T1000 (cell line): ENCODE measurements at places on chromosomes 3 and 15.

- DNase-seq = no peak
Observed at GRCh38 chr3:195201295-195201694, 69.7 kb downstream of the XXYLT1 start.

GRCh38 chr15:101004500-101004899 lies 85.3 kb downstream of the LRRK1 start:
- no peak for DNase-seq

- DNase-seq = no peak
Observed at GRCh38 chr3:59317386-59317785, 267.6 kb upstream of the CFAP20DC start.

DNA sequence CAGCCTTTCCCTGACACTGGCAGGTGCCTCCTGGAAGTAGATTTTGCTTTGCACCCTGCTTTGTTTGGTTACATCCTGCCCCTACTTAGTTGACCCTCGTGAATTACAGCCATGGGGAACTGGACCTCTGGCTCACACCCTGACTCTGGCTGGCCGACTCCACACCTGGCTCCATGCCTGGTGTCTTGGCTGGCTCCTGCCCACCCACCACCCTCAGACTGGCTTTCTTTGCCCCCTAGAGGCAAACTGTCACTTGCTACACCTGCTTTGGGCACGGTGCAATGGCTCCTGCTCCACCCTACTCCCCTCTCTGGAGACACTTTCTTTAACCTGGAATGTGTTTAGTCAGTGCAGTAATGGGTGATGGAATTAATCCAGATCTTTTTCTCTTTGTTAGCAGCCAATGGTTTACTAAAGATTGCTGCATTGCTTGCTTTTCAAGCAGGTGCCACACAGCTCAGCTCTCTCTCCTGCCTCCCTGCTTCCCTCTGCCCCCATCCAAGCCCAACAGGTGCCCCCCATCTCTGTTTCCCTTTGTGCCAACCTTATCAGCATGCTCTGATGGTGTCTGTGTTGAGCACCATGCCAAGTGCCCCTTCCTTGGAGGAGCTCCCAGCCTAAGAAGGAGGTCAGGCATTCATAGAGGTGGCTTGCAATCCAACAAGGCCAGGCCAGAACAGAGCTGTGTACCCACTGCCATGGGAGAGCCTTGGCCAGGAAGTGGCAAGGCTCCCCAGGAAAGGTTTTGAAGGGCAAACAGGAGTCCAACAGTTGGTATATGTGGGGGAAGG lies 38.4 kb downstream of the RASGRF1 start:
- DNase-seq = no peak

DNA sequence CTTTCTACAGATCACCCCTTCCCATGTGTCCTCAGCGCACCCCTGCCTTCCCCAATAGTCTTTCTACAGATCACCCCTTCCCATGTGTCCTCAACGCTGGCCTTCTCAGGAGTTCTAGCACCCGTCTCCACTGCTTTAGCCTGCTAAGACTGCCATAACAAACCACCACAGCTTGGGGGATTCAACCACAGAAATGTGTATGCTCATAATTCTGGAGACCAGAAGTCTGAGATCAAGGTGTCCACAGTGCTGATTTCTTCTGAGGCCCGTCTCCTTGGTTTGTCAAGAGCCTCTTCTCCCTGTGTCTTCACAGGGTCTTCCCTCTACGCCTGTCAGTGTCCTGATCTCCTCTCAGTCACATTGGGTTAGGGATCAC lies 68.1 kb upstream of the CGNL1 start:
- no peak for DNase-seq

- no peak for DNase-seq
Observed at GRCh38 chr3:127184870-127185216, 8.1 kb upstream of the PRR23E start.

DNA sequence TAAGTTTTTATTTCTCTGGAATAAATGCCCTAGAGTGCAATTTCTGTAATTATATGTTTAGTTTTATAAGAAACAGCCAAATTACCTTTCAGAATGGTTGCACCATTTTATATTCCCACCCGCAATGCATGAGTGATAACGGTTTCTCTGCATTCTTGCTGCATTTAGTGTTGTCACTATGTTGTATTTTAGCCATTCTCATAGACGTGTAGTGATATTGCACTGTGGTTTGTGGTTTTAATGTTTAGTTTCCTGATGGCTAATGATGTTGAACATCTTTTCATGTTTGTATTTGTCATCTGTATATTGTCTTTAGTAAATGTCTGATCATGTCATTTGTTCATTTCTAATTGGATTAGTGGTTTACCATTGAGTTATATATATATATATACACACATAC lies 73.0 kb upstream of the GOLIM4 start:
- no peak for DNase-seq

DNA sequence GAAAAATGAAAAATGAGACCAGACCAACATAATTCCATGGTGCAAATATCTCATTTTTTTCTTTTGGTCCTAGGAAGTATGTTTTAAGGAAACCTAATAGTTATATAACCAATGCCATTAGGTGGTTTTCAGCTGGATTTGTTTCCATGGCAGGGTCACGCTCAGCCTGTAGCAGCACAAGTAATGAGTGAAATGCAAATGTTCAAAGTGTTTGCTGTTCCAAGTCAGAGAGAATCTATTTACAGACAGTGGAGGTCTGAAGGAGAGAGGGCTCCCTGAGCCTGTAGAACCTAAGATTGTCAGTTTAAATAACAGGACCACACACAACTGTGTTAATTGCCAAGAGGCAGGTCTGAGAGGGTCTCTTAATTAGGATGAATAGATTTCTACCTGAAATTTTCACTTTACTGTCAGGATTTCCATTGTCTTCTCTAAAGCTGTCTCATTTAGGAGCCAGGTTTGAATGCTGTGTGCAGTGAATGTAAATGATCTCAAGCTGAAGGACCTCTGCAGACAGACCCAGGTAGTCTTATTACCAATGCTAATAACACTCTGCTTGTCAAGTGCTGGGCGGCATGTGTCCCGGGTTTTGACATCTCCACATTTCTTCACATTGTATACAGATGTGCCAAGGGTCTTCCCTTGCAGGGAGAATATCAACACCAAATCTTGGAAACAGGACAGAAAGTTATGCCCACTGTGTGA lies 317.3 kb upstream of the NECTIN3 start:
- no peak for DNase-seq

GRCh38 chr3:177337541-177338331 lies 140.5 kb upstream of the TBL1XR1 start:
- peak; percentile 15 for DNase-seq

GRCh38 chr3:67245545-67245944 lies 247.4 kb downstream of the KBTBD8 start:
- DNase-seq = no peak

- DNase-seq = no peak
Observed at GRCh38 chr3:23807424-23808015, 1.8 kb downstream of the UBE2E1 start.

DNA sequence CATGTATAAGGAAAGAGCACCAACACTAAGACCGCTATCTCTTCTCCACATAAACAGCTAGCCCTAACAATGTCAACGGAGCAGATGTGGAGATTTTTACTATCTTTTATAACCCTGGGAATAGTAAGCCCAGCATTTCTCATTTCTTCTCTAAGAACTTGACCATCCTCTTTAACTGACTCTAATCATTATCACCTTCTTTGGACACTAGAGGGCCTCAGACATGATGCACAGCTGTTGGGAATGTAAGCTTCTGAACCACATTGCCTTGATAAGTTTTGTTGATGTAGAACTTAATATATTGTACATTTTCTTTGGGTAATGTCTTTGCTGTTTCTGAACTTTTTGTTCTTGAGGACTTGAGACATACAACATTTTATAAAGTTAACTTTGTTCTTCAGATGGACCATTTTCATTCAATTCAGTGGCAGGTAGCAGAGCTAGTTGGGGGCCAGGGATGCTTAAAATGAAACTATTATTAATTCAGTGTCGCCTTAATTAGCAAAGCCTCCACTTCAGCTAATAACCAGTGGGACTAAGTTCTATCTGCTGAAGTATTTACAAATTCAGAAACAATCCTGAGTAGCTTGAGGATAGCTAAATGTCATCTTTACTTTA lies 9.6 kb upstream of the TAGLN3 start:
- no peak for DNase-seq

DNA sequence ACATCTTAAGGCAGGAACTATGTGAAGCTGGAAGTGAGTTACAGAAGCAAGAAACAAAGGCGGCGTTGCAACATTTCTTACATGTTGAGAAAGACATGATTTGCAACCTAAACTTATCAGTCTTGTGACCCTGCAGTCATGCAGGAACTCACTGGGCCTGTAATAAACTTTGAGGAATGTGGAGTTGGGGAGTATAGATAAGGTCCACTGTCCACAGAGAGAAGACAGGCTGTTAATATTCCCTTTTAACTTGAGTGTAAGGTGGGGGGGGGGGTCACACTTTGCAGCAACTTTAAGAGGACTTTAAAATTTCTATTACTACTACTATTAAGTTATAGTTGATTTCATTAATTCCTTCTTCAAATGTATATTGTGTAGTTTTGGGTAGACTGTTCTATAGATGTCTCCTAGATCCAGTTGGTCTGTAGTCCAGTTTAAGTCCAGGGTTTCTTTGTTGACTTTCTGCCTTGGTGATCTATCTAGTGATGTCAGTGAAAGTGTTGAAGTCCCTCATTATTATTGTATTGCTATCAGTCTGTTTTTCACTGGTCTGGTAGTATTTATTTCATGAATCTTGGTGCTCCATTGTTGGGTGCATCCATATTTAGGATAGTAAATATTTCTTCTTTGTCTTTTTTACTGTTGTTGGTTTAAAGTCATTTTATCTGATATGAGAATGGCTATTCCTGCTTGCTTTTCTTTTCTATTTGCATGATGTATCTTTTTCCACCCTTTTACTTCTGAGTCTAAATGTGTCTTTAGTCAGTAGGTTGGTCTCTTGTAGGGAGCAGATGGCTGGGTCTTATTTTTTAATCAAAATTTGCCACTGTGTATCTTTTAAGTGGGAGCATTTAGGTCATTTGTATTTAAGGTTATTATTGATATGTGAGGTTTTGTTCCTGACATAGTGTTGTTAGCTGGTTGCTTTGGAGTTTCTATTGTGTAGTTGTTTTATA lies 15.6 kb upstream of the FAM98B start:
- DNase-seq = no peak

DNA sequence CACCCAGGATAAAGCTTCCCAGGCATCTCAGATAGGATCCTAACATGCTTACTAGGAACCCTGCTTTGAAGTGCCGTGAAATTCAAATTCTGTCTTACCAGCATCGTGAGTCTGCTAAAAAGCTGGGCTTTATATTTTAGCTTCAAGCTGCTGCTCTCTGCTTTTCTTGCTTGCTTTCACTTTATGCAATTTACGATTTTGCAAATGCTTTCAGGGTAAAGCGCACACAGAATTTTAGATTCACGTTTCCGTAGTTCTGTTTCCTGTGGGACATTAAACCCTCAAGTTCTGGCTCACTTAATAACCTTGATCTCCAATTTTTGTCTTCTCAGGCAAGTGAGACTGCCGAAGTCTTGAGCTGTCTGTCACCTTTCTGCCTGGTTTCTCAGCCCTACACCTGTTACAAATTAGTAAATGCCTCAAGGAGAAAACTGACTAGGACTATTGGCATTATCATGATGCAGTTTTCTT lies 170.5 kb upstream of the TGFBR2 start:
- DNase-seq = no peak

DNA sequence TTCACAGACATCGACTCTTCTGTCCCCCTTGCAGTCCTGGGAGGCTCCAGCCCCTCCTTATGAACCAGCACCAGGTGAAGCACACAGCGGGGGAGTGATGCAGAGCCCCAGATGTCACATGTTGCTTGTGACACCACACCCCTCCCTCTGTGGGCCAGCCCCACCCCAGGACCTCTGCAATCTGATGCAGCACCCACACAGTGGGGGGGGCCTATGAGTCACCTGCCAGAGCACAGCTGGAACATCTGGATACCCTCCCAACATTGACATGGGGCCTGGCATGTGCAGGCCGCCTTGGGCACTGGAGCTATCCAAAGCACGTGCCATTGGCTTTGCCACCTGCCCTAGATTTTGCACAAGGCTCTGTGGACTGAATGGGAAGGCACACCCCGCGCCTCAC lies 70.5 kb downstream of the FEM1B start:
- DNase-seq = no peak

GRCh38 chr15:70512772-70513362 lies 250.5 kb downstream of the UACA start:
- DNase-seq = no peak

GRCh38 chr15:78880813-78881212 lies 8.1 kb downstream of the MORF4L1 start:
- DNase-seq = no peak

DNA sequence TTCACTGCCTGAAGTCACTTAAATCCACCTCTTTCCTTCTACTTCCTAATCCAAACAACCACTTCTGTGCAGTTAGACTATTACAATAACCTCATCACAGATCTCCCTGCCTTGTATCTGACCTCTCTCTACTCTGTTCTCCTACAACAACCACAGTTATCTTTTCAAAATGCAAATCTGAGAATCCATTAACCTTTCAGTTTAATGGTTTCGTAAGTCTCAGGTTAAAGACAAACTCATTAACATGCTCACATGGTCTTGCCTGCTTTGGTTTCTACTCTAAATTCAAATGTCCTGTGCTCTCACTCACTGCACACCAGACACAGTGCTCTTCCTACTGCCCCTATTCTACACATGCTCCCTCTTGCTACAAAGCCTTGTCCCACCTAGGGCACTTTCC lies 406.5 kb upstream of the THBS1 start:
- no peak for DNase-seq

GRCh38 chr15:41336549-41336948 lies 3.9 kb downstream of the NUSAP1 start:
- no peak for DNase-seq

- no peak for DNase-seq
Observed at GRCh38 chr3:128081226-128081625, 29.0 kb downstream of the SEC61A1 start.
